GM13977 (cell line): ENCODE measurements at places on chromosomes 7 and 10.

- DNase-seq = no peak
Measured at GRCh38 chr10:69745698-69746097, 56.0 kb upstream of the COL13A1 start.

GRCh38 chr10:33196710-33197491, 137.6 kb downstream of the NRP1 start:
- no peak for DNase-seq

- no peak for DNase-seq
Measured at GRCh38 chr7:3981281-3981680, 680.2 kb downstream of the SDK1 start.

DNA sequence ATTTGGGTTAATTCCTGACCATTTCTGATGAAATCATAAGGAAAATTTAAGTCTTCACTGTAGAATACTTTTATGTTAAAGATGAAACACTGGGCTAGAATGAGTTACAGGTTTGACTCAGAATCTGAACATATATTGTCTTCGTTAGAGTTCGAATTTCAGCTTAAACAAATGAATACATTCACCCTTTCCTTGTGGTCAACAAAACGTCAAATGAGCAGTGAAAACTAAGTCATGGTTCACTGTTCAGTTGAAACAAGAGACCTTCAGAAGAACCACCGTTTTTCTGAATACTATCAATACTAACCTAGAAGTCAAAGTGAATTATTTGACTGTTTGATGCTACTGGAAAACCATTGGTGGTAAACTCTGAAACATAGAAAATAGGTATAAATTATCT, 235.2 kb upstream of the ZWINT start:
- DNase-seq = peak; percentile 5

GRCh38 chr10:32349199-32349585, 2.2 kb upstream of the EPC1 start:
- no peak for DNase-seq

DNA sequence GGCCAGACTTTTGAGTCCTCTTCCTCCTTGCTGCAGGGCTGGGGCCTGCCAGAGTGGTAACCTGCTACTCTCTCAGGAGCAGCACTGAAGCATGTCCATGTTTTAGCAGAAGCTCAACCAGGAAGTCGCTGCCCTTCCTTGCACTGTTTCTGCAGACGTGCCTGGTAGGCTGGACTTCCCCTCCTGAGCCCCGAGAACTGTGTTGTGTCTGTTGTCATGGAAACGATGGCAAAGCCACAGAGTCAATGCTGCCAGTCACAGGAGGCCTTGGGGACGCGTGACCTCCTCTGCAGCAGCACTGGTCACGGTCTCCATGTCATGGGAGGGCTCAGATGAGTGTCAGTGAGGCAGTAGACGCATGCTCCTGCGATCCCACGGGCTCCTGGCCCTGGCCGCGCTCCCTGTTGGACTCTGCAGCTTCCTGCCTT, 145.5 kb downstream of the FANK1 start:
- DNase-seq = peak; percentile 93

GRCh38 chr7:16066805-16067459, 354.4 kb downstream of the CRPPA start:
- DNase-seq = no peak

GRCh38 chr7:81503336-81503735, 266.5 kb downstream of the HGF start:
- DNase-seq = no peak

GRCh38 chr7:148909568-148909967, 25.5 kb upstream of the EZH2 start:
- DNase-seq = no peak

DNA sequence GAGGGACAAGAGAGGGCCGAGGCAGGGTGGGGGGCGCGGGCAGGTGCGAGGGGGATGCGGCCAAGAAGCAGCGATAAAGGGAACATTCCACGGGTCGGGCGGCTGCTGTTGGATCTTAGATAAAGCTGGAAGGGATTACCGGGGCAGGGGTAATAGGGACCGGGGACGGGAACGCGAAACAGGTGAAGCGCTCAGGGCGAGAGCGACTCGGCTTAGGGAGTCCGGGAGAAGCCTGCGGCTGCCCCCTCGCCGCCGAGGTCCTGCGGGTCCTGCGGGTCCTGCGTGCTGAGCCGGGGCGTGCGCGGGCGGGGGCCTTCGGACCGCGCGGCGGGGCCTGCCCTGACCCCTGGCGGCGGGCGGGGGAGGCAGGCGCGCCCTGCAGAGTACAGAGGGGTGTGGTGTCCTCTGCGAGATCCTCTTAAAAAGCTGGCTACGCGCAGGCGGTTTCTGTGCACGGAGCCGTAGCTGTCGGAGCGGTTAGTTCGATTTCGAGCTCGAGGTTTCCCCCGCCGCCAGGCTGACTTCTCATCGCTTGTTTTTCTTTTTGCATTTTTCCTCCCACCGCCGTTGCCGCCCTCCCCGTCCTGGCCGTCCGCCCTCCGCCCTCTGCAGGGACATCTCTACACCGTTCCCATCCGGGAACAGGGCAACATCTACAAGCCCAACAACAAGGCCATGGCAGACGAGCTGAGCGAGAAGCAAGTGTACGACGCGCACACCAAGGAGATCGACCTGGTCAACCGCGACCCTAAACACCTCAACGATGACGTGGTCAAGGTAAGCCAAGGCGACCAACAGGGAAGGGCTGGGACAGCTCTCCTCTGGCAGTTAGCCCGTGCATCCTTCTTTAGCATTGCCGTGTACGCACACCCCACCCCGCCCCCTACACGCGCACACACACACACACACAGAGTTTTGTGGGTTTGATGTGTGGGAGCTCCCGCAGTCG, 1.4 kb downstream of the CAV1 start:
- peak; percentile 91 for DNase-seq

- DNase-seq = no peak
Measured at GRCh38 chr10:113657544-113657943, 6.3 kb downstream of the NRAP start.

DNA sequence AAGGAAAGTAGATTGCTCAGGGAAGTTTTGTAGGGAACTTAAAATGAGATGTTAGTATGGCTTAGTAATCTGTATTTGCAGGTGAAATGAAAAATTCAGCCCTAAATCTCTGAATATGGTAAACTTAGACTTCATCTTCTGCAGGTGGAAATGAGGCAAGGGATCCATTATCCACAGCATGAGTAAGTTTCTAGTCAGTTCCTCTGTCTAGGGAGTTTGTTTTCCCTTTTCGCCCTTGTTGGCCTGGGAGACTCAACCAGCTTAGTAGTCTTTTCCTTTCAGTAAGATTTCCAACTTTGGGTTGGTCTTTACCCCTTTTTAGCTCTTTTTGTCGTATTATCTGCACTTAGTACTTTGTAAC, 65.6 kb downstream of the ZEB1 start:
- DNase-seq = no peak

- DNase-seq = no peak
Measured at GRCh38 chr10:79995979-79996634, 47.2 kb upstream of the SFTPD start.

- DNase-seq = no peak
Measured at GRCh38 chr10:6601246-6601805, 21.2 kb upstream of the PRKCQ start.

DNA sequence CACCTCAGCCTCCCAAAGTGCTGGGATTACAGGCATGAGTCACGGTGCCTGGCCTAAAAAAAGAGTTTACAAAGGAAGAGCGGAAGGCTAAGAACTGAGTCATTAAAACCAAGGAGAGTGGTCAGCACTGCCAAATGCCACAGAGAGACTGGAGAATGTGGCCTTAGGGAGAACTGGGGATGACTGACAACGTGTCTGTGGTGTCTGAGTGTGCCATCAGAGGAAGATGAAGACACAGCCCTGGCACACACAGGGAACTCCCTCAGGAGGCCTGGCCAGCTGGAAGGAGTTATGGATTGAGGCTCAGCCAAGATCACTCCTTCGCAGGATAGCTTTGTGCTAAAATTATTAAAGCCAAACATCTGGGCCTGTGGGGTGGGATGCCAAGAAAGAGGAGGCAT, 3.9 kb upstream of the INA start:
- DNase-seq = no peak

DNA sequence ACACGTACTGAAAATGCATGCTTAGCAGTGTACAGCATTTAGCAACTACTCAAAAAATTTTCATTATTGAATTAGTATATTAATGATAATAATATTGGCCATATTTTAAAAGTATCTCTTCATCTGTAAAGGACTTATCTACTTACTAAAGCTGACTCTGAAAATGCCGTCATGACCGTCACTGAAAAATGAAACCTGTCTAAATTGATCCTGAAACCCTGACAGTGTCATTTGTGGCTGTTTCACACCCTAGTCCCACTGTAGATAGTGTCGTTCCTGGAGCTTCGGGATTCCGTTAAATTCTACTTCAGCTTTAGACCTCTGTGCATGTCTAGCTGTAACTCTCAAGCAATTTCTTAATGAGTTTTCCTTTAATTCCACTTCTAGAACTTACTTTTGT, 35.8 kb upstream of the EZH2 start:
- peak; percentile 45 for DNase-seq

GRCh38 chr7:48938539-48939295, 14.4 kb downstream of the CDC14C start:
- DNase-seq = no peak

GRCh38 chr7:84294847-84295455, 100.4 kb upstream of the SEMA3A start:
- DNase-seq = no peak

DNA sequence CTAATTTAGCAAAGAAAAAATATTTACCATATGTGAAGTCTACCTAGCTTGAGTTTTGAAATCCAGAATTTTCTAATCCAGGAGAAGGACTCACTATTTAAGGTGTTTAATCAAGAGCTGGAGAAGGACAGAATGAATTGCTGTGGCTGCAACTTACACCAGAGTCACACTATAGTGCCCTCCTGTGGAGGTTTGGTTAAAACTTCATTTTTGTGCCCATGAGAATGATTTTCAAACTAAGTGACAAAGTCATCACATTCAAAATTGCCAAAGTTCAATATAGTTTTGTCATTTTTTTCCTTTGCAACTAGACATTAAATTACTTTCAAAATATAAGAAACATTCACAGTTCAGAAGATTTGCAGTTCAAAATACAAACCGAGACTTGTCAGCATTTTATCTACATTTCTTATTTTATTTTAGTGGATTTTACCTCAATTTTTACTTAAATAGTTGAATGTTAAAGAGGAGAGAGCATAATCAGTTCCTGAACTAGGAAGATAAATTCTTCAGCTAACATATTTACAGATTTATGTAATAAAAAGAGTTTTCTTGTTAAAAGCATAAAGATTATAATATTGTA, 70.7 kb downstream of the CABCOCO1 start:
- peak; percentile 9 for DNase-seq

GRCh38 chr7:147013825-147014224, 897.2 kb downstream of the CNTNAP2 start:
- DNase-seq = no peak

DNA sequence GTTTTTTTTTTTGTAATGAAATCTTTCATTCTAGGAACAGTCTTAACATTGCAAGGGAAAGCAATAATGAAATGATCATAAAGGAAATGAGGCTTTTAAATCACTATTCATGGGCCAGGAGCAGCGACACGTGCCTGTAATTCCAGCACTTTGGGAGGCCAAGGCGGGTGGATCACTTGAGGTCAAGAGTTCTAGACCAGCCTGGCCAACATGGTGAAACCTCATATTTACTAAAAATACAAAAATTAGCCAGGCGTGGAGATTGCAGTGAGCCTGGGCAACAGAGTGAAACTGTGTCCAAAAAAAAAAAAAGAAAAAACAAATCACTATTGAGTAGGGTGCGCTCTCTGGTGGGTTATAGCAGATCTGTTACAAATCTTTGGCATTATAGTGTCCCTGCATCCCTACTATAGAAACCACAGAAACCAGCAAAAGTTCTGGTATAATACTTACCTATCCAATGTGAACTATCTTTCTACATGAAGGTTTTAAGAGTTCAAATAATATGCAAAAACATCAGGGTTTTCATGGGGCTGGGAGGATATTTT, 72.1 kb downstream of the GLI3 start:
- no peak for DNase-seq

DNA sequence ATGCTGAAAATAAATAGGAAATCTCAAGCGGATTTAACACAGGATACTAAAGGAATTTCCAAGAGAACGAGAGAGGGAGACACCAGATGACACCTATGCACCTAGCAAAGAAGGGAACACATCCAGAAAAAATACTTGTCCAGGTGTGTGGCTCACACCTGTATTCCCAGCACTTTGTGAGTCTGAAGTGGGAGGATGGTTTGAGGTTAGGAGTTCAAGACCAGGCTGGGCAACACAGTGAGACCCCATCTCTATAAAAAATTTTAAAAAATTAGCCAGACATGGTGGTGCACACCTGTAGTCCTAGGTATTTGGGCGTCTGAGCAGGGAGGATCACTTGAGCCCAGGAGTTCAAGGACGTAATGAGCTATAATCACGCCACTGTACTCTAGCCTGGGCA, 11.2 kb upstream of the CAPZA2 start:
- DNase-seq = no peak

DNA sequence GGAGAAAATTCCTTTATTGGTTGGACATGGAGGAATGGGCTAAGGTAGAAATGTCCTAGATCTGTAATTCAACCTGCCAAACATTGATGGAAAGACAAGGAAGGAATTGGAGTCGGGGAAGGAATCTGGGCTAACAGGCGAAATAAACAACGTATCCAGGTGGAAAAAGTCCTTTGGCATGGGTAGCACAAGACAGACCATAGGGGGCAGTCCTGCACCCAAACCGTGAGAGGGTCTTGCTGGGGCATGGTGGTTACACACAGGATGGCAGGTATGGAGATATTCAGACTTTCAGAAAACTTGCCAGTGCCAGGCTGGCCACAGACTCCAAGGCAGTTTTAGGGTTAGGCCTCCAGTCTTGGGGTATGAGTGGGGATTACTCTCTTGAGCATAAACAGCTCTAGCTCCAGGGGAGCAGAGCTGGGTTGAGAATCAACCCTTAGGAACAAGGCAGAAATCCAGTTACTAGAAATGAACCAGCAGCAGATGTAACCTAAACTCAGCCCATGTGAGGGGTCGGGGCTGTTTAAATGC, 188.6 kb upstream of the GDF10 start:
- DNase-seq = no peak

- DNase-seq = no peak
Measured at GRCh38 chr7:47938574-47939165, 9.6 kb downstream of the PKD1L1 start.

GRCh38 chr10:132748545-132749370, 37.2 kb downstream of the NKX6-2 start:
- DNase-seq = no peak

GRCh38 chr10:21724687-21725367, 190.8 kb downstream of the MLLT10 start:
- DNase-seq = peak; percentile 43

- DNase-seq = no peak
Measured at GRCh38 chr10:46325021-46325420, 38.2 kb downstream of the ANTXRL start.

- no peak for DNase-seq
Measured at GRCh38 chr10:389261-389790, 254.1 kb downstream of the ZMYND11 start.

- DNase-seq = no peak
Measured at GRCh38 chr7:47946581-47947354, 1.5 kb downstream of the PKD1L1 start.

GRCh38 chr7:43906331-43907010, at the start of gene URGCP:
Gene URGCP, minus strand, starts transcription at chr7:43906596. Its CDS starts 21 bp downstream, at chr7:43906575.
- DNase-seq = peak; percentile 91
